Myocyte (in vitro differentiated cells): ENCODE measurements at places on chromosomes 1 and 21.
A peak's percentile ranks its signal among the peaks of the same experiment; 100 is the strongest.

DNA sequence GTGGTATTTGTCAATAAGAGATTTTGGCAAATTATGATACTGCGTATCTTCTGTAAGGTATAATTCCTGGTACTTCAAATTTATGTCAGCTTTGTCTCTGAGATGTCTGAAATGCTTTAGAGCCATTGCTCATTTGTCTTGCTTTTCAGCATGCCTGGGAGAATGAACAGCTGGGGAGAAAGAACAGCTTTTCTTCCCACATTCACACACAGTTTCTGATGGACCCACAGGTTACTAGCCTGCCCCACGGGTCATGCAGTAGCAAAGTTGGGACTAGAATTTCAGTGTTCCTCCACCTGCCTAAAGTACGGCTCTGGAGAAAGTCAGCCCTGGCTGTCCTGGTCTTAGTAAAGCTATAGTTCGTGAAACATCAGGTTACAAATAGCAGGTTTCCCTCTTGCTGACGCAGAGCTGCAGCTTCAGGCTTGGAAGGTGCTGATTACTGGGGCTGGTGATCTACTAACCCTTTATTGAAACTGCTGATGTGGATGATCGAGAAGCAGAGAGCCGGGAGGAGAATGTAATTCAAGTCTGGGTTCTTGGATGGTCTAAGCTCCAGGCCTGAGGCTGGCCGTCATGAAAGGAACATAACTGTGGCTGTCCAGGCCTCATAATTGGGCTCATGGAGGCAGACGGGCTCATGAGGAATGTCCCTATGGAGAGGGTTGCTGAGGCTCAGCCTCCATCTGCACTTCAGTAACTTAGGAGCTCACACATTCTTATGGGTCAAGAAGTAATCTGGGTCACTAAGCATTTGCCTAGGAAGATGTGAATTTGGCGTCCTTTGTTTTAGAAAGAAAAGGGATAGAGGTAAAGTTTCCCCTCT is 12.4 kb downstream of the GALNT2 start:
- DNase-seq, result peak; percentile 36

DNA sequence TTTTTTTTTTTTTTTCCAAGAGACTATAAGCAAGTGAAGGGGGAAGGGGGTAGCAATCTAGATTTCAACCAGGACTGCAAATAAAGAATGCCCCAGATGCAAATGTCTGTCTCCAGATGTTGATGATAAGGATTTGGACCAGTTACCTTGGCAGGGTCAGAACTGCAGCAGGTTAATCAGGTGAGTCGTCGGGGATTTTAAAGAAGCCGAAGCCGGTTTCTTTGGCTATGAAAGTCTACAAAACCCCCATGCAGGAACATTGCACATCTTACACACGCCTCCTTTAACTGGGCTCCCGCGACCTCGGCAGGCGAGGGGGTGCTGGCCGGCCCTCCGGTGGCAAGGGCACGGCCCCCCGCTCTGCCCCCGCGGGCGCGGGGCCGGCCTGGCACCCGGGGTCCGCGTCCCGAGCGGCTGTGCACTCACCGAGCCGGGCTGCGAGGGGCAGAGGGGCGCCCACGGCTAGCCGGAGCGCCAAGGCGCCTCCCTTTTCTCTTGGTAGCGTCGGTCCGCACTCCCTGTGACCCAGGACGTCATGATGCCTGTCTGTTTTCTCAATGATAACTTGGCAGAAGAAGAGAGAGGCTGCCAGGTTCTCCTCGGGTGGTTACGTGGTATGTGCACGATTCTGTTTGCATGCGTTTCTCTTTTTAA is 366.3 kb upstream of the ESRRG start:
- peak; percentile 33 for DNase-seq

DNA sequence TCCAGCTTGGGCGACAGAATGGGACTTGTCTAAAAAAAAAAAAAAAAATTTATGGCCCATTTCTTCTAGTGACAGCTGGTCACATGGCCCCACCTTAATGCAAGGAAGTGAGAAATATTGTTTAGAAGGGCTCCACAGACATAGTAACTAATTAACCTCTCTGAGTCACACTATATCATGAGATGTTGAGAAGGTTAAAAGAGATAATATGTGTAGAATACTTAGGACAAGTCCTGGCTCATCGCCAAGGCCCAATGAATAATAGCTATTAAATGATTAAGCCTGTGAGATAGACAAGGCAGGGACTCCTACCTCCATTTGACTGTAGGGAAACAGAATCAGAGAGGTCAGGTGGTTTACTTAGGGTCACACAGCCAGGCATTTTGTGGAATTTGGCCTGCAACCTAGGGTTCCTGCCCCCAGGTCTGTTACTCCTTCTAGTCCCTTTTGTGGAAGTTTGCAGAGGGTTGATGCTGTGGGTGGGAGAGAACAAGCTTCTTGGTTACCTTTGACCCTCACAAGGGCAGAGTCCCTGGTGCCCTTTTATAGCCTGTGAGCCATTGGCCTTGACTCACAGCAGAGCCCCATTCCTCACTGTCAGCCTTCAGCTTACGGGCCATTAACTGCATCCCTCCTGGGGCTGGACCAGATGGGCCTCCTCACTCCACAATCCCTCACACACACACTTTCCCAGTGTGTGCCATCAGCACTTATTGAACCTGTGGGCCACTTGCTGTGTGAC is 48.5 kb downstream of the OPRD1 start:
- DNase-seq, result no peak

DNA sequence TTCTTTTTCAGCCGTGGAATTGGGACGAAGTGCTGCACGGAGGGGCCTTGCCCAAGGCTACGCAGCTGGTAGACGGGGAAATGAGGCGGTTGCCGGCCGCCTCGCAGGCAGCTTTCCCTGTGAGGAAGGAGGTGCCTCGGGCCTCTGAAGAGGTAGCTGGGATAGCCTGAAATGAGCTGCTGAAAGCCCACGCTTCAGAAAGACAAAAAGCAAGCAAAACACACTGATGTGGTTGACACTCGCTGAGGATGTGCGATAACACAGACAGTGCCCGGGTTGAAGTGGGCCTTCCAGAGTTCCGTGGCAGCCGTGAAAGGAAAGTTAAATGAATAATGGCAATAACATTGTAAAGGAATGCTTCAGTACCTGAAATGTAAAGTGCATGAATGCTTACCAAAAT is 47.2 kb downstream of the S1PR1 start:
- no peak for DNase-seq

DNA sequence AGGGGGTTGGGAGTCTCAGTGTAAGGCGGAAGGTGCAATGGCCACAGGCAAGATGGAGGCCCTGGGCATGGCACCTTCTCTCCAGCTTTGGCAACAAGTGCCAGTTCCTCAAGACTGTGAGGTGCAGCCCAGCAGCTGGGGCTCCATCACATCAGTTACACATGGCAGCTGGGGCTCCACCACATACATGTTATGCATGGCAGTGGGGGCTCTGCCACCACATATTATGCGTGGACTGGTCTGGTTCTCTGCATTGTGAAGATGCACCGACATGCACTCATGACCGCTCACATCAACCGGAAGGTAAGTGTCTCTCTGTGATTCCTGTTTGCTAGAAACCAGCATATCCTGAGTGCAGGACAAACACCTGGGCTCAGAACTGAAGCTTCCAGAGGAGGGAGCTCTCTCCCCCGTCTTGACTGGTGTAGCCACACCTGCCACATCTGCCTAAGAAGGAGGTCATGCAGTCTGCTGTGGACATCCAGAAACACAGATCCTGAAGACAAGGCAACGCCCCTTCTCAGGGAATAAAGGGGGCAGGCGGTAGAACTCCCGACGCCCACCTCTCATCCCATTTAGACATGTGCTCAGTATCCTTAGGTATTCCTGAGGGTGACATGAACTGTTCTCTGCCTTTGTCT is 104.1 kb upstream of the TMPRSS2 start:
- DNase-seq, result no peak

DNA sequence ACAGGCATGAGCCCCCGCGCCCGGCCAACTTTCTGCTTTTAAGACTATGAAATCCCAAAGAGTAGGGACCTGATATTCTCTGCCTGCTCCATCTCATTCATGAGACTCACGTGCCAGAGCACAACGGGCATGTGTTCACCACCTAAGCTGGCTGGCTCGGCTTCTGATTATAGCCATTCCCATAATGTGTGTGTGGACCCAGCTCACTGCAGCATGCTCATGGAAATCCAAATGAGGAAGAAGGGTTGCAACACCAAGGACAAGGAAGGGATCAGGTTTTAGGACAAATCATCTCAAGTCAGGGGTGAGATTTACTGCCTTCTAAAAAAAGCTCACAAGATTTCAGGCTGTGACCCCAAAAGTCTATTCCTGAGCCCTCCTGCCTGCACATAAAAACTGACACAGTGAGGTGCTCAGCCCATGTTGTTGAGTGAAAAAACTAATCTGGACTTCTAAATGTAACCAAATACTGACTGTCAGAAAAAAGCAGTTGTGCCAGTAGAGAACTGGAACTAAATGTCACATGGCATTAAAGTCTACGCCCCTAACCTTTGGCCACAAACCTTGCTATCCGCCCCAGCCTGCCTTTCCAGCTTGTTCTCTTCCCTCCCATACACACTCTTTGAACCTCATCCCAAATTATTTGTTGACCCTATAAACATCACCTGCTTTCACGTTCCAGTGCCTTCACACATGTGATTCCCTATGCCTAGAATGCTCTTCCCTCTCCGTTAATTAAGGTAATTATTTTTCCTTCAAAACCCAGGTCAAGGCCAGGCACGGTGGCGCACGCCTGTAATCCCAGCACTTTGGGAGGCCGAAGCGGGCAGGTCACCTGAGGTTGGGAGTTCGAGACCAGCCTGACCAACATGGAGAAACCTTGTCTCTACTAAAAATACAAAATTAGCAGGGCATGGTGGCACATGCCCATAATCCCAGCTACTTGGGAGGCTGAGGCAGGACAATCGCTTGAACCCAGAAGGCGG is 9.1 kb upstream of the COA7 start:
- DNase-seq, result no peak

DNA sequence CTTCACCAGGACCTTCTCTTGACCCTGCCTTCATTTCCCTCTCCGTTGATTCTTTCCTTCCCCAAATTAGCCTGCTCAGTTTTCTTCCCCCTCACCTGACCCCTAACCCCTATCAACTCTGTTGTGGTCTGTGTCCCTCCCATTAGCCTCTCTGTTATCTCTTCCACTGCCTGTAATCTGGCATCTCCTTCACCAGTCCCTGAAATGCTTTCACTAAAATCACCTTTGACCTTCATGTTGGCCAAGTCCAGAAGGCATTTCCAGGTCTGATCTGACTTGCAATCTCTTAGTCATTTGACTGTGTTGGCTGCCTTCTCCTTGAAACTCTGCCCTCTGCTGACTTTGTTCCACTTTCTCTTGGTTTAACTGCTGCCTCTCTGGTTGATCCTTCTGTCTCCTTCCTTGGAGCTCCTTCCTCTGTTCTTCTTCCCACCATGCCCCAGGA is 28.2 kb downstream of the ATP8B2 start:
- peak; percentile 57 for DNase-seq

DNA sequence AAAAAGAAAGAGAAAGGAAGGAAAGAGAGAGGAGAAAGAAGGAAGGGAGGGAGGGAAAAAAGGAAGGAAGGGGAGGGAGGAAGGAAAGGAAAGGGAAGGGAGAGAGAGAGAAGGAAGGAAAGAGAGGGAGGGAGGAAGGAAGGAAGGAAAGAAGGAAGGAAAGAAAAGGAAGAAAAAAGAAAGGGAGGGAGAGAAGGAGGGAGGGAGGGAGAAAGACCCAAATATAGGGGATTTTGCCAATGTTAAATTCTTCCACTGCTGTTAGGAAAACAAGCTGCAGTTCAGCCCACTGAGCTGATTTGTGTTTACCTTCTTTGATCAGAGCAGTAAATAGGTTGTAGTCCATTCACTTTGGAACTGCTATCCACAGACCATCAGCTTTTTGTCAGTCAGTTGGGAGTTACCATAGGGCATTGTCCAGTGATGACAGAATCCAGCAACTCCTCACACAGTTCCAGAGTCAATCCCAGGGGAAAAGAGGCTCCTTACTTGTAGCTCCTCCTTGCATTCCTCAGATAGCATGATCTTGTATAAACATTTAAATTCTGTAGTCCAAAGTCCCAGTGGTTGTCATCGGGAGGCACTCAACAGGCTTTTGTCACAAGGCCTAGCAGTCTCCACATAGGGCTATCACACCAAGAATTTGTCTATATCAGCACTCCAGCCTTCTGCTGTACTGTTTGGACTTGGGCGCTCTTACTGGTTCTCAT is 13.5 kb upstream of the PPP1R8 start:
- peak; percentile 55 for DNase-seq

GRCh38 chr1:167765496-167765895 is 43.7 kb downstream of the MPZL1 start:
- DNase-seq, result no peak

- DNase-seq, result no peak
Measured at GRCh38 chr1:21003281-21004045, 173.2 kb downstream of the EIF4G3 start.

GRCh38 chr1:175597969-175598765 is 145.2 kb downstream of the TNR start:
- no peak for DNase-seq

GRCh38 chr1:109977657-109978378 is 6.7 kb upstream of the AHCYL1 start:
- no peak for DNase-seq

- DNase-seq, result no peak
Measured at GRCh38 chr1:215807911-215808436, 240.9 kb downstream of the KCTD3 start.

DNA sequence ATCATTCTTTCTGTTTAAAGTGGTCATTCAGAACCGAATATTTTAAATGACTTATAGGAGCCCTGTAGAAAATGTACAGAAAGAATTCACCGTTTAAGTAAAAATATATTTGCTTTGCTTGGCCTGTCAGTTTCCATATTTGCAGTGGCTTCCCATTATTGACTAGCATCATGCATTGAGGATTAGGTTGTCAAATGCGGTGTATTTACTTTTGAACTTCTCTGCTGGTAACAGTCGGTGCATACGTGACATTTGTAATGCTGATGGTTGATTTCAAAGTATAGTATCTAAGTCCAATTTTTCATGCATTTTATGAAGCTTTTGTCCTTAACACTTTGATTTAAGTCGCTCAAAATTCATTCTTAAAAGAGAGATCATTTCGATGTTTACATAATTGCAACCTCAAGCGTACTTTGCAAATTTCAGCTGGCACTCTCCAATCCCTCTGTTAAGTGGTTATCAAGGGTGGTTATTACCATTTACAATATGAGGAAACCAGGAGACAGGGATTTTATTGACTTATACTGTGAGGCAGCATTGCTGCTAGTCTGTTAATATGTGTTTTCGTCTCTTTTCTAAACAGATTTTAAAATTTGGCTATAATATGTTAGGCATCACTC is 201.6 kb downstream of the SDCCAG8 start:
- DNase-seq, result no peak

DNA sequence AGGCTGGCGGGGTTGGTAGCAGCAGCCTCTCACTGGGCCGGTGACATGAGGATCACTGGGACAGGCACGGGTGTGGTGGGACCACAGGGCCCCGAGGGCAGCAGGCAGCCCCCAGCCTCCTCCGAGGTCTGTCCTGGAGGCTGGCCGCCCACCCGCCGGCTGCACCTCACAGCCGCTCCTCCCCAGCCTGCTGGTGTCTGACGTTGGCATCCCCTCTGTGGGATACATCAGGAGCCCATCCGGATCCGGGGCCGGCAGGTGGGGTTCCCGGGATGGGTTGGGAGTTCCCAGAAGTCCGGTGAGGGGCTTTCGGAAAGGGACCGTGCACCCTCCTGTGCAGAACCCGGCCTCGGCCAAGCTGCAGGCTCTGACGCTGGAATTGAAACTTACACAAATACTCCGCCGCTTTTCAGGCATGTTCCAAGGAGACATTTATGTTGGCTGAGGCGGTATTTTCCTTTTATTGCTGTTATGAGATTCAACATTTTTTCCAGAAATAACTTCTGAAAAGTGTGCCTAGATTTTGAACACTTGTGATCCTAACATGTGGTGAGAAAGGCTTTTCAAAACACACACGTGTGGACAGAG is 142.1 kb upstream of the ARHGEF16 start:
- DNase-seq, result no peak
